Stimulated activated memory B cell treated with anti-CD40 and anti-IgM and Interleukin-4, amounts not matched to agents 10 μg/mL and 1 μg/mL and 100 μg/mL, for 72 hours (primary cell): ENCODE measurements at places on chromosomes 1 and 21.

DNA sequence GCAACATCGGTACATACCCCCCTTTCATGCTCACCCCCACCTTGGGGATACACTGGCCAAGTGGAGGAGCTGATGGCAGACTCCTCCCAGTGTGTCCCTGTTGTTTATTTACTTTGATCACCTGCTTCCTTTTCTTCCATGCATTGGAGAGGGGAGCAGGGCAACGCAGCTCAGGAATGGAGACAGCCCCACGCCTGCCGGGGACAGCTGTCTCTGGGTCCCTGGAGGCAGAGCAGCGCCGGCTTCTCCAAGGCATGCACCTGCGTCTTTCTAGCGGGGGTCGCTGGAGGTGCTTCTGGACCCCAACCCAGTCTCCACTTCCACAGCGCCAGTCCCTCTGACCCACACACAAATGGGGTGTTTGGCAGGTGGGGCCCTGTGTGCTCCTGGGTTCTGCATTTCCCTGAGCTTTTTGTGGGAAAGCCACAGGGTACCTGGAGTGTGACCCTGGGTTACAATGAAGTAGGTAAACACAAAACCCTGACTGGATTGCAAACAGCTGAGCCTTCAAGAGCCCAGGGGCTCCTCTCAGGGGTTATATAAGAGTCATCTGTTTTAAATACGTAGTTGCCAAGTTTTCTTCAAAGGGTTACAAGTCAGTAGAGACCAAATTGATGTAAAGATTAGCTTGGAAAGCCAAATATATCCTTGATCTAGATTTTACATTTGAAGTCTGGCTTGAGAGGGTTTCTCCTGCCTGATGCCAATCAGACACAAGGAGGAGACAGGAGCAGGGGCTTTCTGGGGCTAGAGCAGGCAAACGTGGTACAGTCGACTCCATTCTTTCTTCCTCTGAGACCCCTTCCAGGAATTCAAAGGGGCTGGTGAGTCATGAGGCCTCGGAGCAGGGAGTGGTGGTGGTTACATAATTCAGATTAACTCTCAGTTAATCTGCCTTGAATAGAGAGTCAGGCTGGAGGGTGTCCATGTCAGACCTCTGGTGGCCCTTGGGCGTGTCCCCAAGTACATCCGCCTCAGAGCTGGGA lies 4.5 kb downstream of the AJAP1 start:
- no peak for ATAC-seq

DNA sequence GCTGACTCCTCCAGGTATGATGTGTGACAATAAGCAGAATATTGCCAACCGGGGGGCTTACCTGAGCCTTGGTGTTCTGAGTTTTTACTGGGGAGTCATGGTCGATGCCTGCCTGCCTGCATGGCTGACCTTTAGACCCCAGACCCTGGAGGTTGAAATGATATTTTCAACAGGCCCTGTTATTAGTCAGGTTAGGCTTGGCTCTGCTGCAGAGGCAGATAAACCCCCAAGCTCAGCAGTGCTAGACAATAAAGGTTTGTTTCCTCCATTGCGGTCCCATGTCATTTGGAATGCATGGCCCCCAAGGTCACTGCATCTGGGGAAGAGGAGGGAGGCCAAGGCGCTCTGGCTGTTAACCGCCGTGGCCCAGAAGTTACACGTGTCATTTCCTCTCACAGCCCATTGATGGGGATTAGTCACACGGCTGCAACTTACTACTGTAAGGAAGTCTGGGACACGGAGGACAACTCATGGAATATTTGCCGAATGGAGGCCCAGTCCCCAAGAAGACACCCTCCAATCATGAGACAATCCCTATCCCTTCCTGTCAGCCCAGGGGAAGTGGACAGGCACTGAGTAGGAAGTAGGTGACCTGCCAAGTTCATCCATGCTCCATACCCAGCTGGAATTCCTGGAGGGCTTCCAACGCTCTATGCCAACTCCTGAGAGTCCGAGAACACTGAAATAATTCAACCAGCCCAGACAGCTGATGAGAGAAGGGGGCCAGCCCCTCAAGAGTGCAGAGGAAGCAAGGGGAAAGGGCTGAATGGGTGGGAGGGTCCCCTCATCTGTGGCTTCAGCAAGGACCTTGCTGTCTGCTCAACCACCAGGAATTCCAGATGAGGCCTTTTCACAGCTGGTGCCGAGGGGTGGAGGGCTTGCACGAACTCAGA lies 97.3 kb downstream of the TAS1R2 start:
- ATAC-seq, result no peak

DNA sequence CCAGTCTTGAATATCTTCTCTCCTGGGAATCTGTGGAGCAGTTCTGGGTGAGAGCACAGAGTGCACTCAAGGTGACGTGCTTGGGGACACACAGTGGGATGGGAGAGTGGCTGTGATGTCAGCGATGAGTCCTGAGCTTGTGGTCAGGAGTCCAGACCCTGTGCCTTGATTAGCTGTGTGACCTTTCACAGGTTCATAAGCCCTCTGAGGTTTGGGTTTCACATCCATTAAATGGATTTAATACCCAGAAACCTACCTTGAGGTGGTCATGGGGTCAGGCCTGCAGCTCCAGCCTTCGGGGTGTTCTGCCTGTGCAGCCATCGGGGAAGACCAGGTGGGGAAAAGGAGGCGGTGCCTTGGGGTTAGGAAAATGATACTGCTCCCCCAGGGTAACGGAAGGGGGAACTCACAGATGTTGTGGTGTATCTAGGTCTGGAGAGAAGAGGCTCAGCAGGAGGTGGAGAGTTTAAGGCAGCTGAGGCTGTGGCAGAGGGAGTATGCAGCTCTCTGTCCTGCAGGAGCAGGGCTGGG lies 38.5 kb upstream of the ETV3 start:
- ATAC-seq, result peak; percentile 69

DNA sequence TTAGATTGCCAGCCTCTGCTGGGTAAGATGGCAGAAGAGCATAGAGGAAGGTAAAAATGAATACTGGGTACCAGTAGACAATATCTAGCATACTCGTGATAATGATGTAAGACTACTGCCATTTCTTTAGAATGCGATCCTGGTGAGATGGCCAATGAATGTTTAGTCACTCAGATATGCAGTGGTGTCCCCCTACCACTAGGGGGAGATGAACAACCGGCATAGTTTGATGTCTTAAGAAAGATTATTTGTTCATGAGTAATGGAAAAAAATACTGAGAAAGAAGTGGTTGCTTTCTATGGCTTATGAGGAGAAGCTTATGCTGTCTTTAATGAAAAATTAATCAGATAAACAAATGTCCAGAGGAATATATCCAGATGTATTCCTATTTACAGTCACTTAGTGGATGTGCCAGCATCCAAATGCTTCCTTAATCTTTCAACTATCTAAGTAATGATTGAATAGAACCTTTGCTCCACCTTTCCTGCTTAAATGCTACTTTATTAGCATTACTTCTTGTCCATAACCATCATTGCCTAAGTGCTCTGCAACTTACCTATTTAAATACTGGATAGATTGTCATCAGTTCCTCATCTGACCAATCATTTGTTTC lies 256.6 kb downstream of the ST6GALNAC3 start:
- ATAC-seq, result peak; percentile 55

DNA sequence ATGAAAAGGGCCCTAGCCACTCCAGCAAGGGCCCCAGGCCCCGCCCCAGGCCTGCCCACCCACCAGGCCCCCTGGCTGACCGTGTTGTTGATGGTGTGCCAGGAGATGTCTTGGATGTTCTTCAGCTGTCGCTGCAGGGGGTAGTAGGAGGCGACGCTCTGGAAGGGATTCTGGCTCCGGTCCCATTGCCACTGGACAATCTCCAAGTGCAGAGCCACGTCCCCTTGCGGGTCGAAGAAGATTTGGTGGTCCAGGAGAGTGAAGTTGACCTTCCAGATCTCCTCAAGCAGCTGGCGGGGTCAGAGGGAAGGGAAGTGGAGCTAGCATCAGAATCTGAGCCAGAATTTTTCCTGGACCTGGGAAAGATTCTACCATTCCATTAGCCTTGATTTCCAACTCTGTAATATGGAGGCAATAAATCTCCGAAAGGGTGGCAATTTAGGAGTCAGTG lies 10.2 kb downstream of the TAS1R2 start:
- no peak for ATAC-seq

- ATAC-seq, result no peak
Measured at GRCh38 chr1:230186874-230187273, 119.8 kb downstream of the GALNT2 start.
